ENCODE measurements at places on chromosomes 1 and 21. TPM values are rescaled to one million over a fixed set of nuclear protein-coding genes. Genes with fewer than 3 reads are reported as not detected.
A peak's percentile ranks its signal among the peaks of the same experiment; 100 is the strongest.

FCRLB gene
- 0.24 TPM for total RNA-seq

DNA sequence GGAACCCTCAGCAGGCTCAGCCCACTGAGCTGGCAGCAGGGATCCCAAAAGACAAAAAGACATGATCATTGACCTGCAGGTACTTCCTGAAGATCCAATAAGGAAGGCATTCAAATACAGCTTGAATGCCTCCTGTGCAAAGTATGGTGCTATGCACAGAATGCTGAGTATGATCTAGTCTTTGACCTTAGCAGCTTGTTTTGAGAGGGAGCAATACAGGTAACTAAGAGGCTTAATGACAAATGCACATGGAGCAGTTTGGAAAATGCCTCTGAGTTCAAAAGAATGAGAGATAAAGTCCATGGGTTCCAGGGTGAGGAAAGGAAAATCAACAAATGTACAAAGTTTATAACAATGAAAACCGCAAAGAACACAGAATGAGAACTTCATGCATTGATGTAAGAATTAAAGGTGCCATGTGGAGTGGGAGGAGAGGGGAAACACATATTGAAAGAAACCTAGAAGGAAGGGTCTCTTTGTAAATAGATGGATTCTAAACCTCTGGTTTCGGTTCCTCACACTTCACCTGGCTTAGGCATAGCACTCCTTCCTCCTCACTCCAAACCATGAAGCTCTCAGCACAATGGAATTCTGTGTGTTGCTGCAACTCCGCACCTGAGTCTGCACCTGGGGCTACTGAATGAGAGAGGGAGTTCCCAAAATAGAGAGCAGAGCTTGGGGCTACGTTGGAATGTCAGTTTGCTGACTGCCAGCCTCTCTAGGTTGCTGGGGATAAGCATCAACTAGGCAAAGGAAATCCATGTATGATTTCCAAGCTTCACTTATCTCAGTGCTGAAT, 77.6 kb downstream of the PLXNA2 start:
- no peak for DNase-seq

GRCh38 chr1:25062621-25063255, 132.7 kb upstream of the RUNX3 start:
- DNase-seq = no peak

DNA sequence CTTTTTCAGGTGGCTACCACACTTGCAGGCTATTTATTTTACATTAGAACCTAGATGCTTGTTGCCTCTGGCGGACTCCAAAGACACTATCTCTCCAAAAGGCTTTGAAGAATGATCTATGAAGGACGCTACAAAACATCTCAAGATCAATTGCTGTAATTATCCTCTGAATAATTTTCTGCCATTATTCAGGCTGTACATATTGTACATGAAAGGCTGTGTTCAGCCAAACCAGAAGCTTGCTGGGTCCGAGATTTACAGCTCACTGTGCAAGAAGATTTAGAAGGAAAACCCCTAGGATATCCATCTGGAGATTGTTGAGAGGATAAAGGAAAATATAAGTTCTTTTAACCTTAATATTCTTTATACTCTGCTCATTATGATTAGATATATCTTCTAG, 523.6 kb upstream of the PLXNA2 start:
- DNase-seq = no peak

- no peak for DNase-seq
Measured at GRCh38 chr1:112896783-112897182, 59.2 kb downstream of the SLC16A1 start.

KIF17 gene
- total RNA-seq = not detected

DCDC2B gene
- total RNA-seq = not detected

- DNase-seq = no peak
Measured at GRCh38 chr1:186212568-186213224, 162.4 kb downstream of the TPR start.

RNU1-1 gene
- total RNA-seq = 3,774 TPM

ABCA4 gene
- not detected for total RNA-seq

DNA sequence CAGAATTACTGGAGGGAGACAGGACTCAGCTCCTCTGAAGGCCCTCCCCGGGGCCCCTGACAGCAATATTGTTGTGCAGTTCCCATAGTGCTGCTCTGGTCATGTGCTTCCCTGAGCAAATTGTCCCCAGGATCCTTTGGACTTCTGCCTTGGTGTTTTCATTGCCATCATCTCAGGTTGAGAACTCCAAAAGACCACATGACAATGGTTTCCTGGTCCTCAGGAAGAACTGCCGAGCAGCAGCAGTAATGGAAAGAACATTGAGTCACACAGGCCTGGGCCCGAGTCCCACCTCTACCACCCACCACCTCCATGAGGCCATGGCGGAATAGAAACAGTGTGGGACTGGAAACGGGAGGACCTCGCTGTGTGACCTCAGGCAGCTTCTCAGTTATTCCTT, 6.3 kb upstream of the CTTNBP2NL start:
- no peak for DNase-seq

SV2A gene
- 2.9 TPM for total RNA-seq

- DNase-seq = no peak
Measured at GRCh38 chr1:60848583-60849188, 233.7 kb upstream of the NFIA start.

LRRC53 gene
- not detected for total RNA-seq

DNA sequence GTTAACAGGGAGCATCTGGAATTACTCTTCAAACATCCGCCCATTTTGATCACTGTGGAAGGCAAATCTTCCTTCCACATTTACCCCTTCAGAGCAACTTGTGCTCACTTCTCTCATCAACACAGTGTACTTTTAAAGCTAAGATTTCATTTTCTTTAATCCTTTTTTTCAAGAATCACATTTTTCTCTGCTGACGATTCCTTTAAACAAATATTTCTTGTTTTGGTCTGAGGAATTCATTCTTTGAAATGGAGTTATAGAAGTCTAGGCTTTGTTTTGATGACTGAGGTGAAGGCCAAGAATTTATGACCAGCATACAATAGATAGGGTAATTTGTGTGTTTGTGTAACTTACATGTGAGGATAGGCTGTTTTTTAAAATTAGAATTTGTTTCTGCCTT, 25.6 kb downstream of the LRRC42 start:
- no peak for DNase-seq

- DNase-seq = no peak
Measured at GRCh38 chr21:36807422-36807928, 108.6 kb downstream of the SIM2 start.

DNA sequence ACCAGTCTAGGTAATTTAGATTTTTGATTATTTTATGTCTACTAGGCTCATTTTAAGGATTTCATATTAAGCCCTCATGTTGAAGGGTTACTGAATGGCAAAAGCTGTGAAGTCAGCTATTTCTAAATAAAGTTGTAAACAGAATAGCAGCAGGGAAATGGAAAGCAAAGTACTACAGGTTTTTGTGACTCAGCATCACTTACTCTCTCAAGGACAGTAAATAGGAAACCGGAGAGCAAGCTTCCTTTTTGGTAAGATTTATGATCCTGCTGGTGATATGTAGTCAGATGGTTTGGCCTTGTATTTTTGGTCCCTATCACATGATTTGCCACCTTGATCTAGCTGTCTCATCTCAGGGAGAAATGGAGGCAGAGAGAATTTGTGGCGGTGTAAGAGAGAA, 226.0 kb downstream of the RPS6KC1 start:
- DNase-seq = no peak

- no peak for DNase-seq
Measured at GRCh38 chr1:153587314-153587713, 21.7 kb upstream of the S100A2 start.

- no peak for DNase-seq
Measured at GRCh38 chr1:168163670-168164069, 15.1 kb upstream of the TIPRL start.

ZBTB37 gene
- total RNA-seq = 8.8 TPM

DNA sequence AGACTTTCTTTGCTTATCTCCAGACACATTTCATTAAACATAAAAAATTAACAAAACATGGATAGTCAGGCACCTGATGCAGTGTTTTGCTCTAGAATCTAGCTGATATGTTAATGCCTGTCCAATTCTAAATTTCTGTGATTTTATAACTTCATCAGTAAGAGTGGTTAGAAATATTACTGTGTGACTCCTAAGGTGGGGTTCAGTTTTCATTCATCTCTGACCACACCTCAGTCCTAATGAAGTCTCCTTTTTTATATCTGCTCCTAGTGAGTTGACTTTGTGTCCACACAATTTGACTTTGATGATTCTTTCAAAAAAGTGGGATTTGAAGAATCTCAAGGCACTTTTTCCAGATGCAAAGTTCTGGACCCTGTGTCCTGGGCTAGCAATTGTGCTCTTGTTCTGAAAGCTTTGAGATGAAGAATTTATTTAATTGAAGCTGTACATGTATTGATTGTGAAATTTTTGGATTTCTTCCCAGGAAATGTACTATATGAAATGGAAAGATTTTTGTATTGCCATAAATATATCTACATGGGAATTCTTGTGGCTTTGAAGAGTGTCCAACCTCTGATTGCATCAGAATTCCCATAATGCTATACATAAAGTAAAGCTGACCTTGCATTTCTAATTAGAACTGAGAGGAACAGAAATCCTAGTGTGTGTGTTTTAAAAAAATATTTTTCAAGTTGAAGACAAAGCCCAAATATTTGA, 111.2 kb downstream of the GIPC2 start:
- no peak for DNase-seq

DNA sequence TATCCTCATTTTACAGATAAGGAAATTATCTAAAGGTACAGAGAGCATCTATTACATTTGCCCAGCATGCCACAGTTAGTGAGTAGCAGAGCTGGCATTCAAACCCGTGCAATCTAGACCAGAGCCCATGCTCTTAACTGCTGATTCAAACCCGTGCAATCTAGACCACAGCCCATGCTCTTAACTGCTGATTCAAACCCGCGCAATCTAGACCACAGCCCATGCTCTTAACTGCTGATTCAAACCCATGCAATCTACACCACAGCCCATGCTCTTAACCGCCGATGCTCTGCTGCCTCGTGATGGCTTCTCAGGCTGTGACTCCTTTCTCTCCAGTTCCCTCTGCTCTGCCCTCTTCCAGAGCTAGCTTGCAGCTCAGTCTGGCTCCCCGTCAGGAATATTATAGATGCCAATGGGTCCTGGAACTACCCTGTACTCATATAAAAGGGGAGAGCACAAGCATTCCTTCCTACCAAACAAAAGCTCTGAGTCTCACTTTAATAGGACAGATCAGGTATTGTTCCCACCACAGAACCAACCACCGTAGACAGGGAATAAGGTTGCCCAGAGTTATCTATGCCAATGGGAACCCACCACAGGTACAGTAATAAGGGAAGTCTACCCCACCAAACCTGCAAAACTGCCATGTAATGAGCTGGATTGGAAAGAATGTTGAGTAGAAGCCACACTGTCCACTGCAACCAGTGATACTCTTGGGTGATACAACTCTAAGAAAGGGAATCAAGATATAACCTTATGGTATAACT, 78.4 kb downstream of the SMYD3 start:
- no peak for DNase-seq

GRCh38 chr1:112674440-112674985, at the start of gene MOV10:
Gene MOV10 (plus strand): TSS chr1:112674659. CDS start chr1:112674913, 254 bp downstream.
- DNase-seq = peak; percentile 75

DNA sequence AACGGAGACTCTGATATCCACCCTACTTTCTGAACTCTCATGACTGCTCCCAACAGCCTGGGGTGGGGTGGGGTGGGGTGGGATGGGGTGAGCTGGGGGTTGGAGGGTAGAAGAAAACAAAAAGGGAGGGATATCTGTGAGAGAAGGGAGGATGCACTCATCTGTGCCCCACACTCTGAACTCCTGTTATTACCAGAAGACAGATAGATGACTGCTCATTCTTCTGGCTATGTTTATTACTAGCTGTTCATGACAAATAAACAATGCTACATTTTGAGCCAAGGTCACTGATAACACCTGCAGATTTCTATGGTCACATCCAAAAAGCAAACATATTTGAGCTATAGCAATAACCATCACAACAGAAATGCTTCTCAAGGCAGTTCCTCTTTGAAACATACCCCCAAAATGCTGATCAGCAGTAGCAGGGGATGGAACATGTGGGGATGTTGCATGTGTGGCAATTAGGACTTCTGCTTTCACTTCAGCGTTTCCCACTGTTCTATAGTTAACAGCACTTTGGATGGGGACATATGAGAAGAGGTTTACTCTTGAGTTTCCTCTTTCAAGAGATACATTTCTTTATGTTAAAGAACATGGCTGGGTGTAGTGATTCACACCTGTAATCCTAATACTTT, 43.3 kb downstream of the GPR3 start:
- DNase-seq = no peak

DNA sequence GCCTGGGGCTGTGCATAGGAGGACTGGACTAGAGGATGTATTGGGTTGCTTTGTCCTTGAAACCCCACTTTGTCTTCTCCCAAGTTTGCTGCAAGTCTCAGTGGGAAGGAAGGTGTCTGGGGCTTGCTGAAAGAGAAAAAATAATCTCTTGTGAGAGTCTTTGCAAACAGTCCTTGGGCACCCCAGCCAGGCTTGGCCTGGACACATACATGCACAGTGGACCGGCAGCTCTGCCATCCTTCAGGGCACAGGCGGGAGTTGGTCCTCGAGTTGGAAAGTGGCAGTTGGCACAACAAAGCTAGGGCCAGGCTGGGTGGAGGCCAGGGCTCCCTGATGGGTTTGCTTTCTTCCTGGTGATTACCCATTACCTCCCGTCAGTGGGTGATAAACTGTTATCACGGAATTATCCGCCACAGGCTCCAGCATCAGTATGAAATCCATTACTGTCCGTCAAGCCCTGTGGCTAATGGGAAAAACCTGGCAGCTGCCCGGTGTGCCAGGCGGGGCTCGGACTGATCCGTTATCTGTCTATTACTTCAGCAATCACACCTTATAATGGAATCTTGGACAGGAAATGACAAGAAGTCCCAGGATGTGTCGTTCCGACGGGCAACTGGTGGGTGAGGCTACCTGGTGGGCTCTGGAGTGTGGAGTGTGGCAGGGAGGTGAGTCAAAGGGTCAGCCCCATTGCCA, 265.7 kb downstream of the GRIK3 start:
- DNase-seq = no peak

GRCh38 chr1:6447818-6448748, 17.9 kb downstream of the TNFRSF25 start:
- DNase-seq = peak; percentile 69

DNA sequence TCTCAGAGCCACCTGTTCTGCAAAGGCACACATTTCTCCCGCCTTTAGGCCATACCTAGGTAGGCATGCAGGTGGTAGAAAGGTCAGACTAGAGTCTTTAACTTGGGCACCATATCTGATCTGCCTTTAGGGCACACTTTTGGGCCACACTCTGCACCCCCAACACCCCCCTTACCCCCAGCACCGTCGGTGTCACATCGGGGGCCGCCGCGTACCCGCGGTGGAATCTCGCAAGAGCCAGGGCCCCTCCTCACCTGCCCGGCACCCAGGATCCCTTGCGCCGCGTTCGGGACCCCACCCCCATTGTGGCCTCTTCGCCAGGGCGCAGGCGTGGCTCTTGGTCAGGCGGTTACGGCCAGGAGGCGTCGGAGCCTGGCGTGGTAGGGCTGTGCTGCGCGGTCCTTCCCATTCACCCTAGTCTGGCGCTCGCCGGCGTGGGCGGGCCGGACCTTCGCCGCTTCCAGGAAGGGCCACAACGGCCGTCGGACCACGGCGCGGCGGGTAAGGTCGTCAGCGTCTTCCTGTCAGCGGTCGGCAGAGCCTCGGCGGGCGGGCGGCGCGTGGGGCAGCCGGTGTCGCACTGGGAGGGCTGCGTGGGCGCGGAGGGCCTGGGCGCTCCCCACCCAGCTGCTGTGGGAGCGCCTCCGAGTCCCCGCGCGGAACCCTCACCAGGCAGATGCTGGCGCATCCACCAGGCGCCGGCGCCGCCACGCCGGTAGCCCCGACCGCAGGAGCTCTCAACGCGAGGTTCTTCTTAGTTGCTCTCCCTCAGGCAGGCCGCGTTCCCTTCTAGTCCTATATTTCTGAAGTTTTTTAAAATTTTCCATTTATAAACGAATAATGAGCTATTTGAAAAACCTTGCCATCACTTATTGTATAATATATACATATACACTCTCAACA, at the start of gene DNAH14:
TSS of gene DNAH14 (plus strand) at position 341 of the 903 bp plus-strand sequence. CDS start 23,028 bp downstream, outside the sequence.
- peak; percentile 4 for DNase-seq

FMO1 gene
- total RNA-seq = not detected

Measured in CD8-positive, alpha-beta T cell (primary cell).